ENCODE measurements at places on chromosomes 12 and 14. TPM values are rescaled to one million over a fixed set of nuclear protein-coding genes. Genes with fewer than 3 reads are reported as not detected.

The IL26 gene
- total RNA-seq = not detected

DNA sequence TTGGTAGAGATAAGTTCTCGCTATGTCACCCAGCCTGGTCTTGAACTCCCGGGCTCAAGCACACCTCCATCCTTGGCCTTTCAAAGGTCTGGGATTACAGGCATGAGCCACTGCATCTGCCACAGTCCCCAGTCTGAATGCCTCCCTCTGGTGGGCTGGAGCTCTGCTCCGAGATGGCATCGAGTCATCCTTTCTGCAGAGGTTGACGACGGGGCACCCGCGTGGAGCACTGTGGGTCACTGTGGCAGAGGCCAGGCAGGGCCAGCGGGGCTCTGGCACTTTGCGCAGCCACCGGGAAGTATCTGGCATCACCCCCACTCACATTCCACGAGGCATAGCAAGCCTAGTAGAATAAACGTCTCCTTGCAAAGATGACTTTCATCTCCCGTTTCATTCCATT lies 163.3 kb upstream of the DIO3 start:
- DNase-seq = no peak

DNA sequence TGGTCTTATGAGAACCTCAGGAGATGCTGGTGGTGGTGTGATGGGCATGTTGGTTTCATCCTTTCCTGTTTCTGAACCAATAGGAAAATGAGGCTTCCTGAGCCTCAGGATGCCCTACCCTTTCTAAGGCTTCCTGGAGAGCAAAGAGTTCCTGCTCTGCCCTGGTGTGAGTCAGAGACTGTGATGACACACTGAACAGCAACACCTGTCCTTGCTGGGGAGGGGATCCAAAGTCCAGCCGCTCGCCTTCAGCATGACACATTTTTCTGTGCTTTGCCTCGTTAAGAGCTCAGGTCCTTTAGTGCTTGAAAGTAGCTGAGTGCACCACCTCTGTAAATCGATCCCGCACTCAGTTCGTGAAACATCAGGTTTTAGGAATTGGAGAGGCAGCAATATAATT lies 116.0 kb downstream of the CACNA1C start:
- DNase-seq = no peak

The MFAP5 gene
- total RNA-seq = not detected

DNA sequence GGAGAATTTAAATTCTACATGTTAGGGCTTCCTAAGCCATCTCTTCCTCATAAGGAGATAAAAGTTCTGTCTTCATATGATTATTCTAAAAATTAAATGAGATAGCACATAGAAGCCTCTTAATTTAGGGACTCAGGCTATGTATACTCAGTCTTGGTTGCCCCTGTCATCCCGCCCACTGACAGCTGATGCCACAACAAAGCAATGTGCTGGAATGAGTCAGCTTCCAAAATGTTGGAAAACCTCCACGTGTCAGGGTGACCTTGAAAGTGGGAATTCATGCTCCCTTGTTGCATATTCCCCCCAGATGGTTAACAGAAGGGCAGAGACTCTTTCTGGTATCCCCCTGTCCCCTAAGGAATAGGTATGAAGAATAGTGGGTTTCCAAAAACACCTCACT lies 238.0 kb upstream of the DDHD1 start:
- peak; percentile 21 for DNase-seq

Measured in H4 (cell line).